Testis (tissue), 5 donors: ENCODE measurements at places on chromosomes 3 and 15. TPM values are rescaled to one million over a fixed set of nuclear protein-coding genes. Genes with fewer than 3 reads are reported as not detected.

IL20RB gene
- total RNA-seq: 2.0 TPM

DNA sequence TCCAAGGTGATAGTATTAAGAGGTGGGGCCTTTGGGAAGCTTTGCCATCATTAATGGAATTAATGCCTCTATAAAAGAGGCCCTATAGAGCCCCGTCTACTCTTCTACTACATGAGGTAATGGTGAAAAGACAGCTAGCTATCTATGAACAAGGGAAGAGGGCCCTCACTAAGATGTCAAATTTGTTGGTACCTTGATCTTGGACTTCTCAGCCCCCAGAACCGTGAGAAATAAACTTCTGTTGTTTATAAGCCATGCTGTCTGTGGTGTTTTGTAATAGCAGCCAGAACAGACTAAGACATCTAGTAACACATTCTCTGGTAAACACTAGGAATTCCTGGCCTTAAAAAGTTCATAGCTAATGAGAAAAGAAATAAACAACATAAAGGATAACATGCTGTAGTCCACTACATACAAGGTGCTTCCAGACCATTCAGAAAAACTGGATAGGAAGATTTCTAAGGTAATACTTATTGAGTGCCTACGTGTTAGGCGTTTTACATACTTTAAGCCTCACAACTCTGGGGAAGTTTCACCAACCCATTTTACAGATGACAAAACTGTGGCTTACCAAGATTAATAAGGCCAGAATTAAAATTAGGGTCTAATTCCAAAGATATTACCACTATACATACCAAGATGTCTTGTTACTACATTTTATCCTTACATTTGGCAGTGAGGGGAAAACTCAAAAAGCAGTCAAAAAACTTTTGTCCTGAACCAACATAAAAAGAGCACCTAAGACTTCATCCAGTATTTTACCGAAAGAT, 3.2 kb downstream of the UBE3A start:
- no peak overlapping the region for H3K27ac ChIP-seq
- no peak overlapping the region for H3K4me3 ChIP-seq
- peaks cover 15% of the 10 kb centered on the region for H3K4me1 ChIP-seq
- DNase-seq: no peak

GRCh38 chr15:44092221-44092620, 102.8 kb downstream of the FRMD5 start:
- no peak overlapping the region for H3K27ac ChIP-seq
- H3K4me3 ChIP-seq: no peak overlapping the region
- H3K27me3 ChIP-seq: no peaks in the 10 kb centered on the region
- H3K4me1 ChIP-seq: no peaks in the 10 kb centered on the region
- H3K36me3 ChIP-seq: no peaks in the 10 kb centered on the region
- DNase-seq: no peak

DNA sequence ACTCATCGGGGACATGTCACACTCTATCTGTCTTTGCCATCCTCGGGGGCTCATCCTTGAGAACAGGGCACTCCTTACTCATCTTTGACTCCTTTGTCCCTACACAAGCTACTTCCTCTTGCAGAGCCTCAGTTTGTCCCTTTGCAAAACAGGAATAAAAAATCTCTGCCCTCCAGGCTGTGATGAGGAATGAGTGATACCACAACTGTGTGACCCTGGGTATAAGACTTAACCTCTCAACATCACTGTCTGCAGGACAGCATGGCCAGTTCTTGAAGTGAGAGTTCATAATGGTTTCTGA, 48.5 kb downstream of the IQSEC1 start:
- no peak for DNase-seq
- peaks cover 11% of the 10 kb centered on the region for H3K4me1 ChIP-seq
- H3K36me3 ChIP-seq: no peaks in the 10 kb centered on the region
- H3K27ac ChIP-seq: no peak overlapping the region
- no peaks in the 10 kb centered on the region for H3K27me3 ChIP-seq
- no peak overlapping the region for H3K4me3 ChIP-seq

DNA sequence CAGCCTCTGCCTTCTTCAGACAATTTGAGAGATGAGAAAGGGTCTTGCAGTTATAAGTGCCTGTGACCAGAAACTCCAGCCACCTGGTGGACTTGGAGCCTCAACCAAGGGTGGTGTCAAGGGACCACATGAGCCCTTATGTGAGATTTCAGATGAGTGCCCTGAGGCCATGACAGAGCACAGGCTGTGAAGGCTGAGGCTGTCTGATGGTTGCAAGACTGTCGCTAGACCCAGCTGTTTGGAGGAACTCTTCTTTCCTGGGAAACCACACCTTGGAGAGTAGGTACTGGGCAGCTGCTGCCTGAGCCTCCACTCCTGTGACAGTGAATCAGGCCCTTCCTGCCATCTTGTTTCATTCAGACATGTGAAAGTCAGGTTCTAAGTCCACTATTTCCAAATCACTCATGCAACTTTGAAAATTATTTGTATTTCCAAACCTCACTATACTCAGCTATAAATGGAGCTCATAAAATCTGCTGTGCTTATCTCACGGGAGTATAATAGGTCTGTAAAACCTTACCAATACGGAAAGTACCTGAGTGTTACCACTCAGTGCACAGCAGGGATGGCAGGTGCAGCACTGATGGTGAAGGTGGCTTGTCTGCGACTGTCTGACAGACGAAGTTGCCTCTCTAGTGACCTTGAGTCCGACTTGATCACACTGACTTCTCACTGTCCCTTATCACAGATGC, 99.4 kb downstream of the RPL39L start:
- no peaks in the 10 kb centered on the region for H3K4me1 ChIP-seq
- H3K27me3 ChIP-seq: no peaks in the 10 kb centered on the region
- DNase-seq: no peak

HEG1 gene
- 120 TPM for total RNA-seq

PEX5L gene
- 6.6 TPM for total RNA-seq

DNA sequence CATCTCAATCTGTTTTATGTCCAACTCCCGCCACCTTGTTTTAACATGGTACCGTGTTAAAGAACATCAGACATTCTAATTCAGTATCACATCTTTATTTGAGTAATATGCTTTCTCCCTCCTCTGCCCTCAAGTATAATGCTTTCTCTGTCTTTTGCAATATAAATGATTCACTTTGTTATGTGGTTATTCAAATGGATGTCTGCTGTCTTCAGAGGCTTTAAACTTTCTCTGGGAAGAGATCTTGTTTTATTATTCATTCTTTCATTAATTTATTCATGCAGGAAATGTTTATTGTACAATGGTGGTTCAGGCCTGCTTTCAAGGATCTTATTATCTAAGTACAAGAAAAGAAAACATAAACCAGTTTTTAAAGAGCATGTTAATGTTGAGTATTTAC, 57.1 kb downstream of the RAP2B start:
- H3K27me3 ChIP-seq: no peaks in the 10 kb centered on the region
- no peaks in the 10 kb centered on the region for H3K4me1 ChIP-seq
- H3K4me3 ChIP-seq: no peak overlapping the region
- no peak overlapping the region for H3K27ac ChIP-seq

DNA sequence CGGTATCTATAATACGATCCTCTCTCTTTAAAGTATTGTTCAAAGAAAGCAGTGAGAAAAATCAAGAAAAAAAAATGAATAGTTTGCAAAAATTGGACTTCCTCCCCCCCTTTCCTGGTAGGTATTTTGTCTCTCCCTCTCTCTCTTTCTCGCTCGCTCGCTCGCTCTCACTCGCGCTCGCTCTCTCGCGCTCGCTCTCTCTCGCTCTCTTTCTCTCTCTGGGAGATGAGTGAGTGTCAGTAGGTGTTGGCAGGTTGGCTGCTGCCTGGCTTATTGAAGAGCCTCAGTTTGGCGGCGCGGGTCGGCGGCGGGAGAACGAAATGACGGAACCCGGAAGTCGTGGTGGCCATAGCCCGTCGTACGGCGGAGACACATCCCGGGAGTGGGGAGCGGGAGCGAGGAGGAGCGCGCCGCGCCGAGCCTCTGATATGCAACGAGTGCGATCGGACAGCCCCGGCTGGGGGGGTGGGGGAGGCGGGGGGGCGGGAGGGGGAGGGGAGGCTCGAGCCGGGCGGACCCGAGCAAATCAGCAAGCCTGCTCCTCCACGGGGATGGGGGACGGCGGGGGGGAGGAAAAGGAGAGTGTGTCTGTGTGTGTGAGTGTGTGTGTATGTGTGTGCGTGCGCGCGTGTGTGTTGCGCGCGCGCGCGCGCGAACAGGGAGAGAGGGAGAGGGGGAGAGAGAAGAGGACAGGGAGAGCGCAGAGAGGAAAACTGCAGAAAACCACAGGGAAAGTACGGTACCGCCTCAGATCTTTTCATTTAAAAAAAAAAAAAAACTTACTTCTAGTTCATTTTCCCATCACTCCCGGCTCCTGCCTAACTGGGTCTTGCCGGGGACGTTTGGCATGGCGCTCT, at the start of gene MEIS2:
Gene MEIS2 (minus strand): TSS at position 441 of the 857 bp plus-strand sequence. CDS start 1,083 bp downstream, outside the sequence.
- H3K27ac ChIP-seq: peak within 1 kb of the TSS; percentile 94
- peak; percentile 92 for DNase-seq
- H3K4me3 ChIP-seq: peak within 1 kb of the TSS; percentile 82
- peaks cover 2% of the 10 kb centered on the region for H3K4me1 ChIP-seq
- no peaks in the 10 kb centered on the region for H3K36me3 ChIP-seq
- no peaks in the 10 kb centered on the region for H3K27me3 ChIP-seq

- DNase-seq: no peak
- no peaks in the 10 kb centered on the region for H3K36me3 ChIP-seq
- no peak overlapping the region for H3K4me3 ChIP-seq
- H3K4me1 ChIP-seq: no peaks in the 10 kb centered on the region
- H3K27me3 ChIP-seq: no peaks in the 10 kb centered on the region
These were observed 30.0 kb downstream of the FILIP1L start for GRCh38 chr3:100084100-100084806.

DNA sequence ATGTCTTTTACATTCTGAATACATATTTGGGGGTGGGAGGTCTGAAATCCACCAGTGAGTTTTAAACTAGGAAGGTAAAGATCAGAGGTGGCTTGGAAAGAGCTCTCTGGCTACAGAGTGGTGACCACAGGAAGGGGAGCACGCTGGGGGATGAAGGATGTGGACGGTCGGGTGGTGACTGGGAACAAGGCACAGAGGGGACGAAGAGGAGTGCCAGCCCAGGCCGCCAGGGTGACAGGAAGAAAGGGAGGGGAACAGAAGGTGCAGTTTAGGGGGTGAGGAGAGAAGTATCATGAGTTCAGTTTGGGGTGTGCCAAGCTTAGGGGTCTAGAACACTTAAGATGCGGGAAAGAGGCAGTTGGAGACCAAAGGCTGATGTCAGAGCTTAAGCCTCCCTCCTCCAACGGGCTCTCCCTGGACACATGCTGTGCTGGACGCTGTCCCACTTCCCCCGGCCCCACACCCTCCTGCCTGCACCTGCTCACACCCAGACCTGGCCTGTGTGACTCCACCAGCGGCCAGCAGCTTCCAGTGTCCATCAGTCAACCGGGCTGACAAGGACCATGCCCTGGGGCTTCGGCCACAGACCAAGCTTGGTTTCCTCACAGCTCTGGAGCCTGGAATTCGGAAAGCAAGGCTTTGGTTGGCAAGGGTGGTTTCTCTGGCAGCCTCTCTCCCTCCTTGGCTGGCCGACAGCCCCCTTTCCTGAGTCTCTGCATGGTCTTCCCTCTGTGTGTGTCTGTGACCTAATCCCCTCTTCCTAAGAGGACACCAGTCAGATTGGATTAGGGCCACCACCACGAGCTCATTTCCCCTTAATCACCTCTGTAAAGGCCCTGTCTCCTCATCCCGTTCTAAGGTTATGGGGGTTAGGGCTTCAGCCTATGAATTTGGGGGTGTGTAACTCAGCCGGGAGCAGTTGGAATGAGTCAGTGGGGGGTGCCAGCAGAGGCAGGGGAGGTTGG, 120.4 kb upstream of the IQSEC1 start:
- no peak overlapping the region for H3K4me3 ChIP-seq
- no peak overlapping the region for H3K27ac ChIP-seq
- peaks cover 5% of the 10 kb centered on the region for H3K4me1 ChIP-seq
- no peaks in the 10 kb centered on the region for H3K27me3 ChIP-seq
- DNase-seq: no peak

GRCh38 chr3:138691351-138691750, 82.8 kb downstream of the FAIM start:
- no peak overlapping the region for H3K4me3 ChIP-seq
- H3K36me3 ChIP-seq: no peaks in the 10 kb centered on the region
- no peak for DNase-seq
- H3K4me1 ChIP-seq: no peaks in the 10 kb centered on the region

GRCh38 chr3:105130911-105131310, 235.8 kb upstream of the ALCAM start:
- H3K27me3 ChIP-seq: no peaks in the 10 kb centered on the region
- H3K36me3 ChIP-seq: no peaks in the 10 kb centered on the region
- H3K4me1 ChIP-seq: no peaks in the 10 kb centered on the region
- DNase-seq: no peak
